ENCODE measurements at places on chromosomes 3 and 15.
A peak's percentile ranks its signal among the peaks of the same experiment; 100 is the strongest.

- DNase-seq, result no peak
Measured at GRCh38 chr3:37475435-37475834, 301.1 kb upstream of the LRRFIP2 start.

DNA sequence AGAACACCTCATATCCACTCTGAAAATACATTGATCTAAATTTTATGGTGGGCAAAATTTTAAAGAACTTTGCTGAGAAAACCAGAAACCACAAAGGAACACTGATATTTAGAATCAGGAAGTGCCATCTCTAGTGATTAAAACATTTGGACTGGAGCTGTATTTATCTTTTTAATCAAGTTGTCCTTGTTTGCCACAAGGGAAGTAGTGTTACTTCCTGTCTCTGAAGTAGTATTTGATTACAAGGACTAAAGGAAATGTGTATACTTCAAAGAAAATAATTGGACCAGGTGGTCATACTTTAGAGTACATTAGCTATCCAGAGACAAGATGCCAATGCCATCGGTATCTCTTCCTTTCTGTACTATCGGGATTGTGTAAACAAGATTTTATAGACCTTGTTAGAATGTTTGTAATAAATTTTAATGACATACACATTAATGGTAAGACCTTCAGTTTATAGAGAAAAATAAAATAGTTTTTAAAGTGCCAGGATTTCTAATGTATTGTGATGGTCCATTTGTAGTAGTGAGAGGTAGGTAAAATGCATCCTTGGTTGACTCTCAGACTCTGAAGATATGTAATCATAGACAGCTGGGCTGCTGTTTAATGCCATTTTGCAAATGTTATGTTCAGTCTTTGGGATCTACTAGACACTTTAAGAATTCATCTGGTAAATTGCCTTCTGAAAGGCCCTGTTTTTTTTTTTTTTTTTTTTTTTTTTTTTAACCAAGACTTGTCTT is 131.9 kb downstream of the B3GALNT1 start:
- no peak for DNase-seq

- no peak for DNase-seq
Measured at GRCh38 chr3:193400304-193400703, 21.8 kb upstream of the ATP13A5 start.

DNA sequence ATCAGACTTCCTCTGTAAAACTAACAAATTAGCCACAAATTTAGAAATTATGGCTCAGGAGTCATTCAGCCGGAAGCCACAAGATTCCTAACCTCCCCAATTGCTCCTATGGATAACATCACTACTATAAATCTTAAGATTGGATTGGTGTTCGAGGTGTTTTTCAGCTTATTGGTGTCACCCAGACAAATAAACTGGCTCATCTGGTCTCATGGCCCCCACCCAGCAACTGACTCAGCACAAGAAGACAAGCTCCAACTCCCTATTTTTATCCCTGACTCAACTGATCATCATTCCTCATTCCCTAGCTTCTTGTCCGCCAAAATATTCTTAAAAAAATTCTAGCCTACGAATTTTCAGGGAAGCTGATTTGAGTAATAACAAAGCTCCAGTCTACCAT is 135.1 kb upstream of the STRIT1 start:
- DNase-seq, result peak; percentile 96

DNA sequence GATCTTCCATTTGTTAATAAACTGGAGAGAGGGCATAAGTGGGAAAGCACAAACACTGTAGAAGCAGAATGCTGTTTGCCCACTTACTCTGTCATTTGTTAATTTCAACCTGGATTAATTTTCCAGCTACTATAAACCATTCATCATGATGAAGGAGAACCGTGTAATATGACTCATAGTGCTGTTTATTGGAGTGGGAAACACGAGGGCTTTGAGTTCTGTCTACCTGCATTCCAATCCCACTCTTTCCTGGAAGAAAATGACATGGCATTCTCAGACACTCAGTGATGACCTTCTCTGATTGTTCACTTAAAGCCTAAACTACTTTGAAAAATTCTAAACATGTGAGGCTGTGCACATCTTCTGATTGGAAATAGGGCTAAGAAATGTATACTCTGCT is 826.7 kb downstream of the AGBL1 start:
- DNase-seq, result no peak

- no peak for DNase-seq
Measured at GRCh38 chr15:81780966-81781365, 264.9 kb downstream of the MEX3B start.

- DNase-seq, result no peak
Measured at GRCh38 chr3:59161048-59161447, 111.2 kb upstream of the CFAP20DC start.

DNA sequence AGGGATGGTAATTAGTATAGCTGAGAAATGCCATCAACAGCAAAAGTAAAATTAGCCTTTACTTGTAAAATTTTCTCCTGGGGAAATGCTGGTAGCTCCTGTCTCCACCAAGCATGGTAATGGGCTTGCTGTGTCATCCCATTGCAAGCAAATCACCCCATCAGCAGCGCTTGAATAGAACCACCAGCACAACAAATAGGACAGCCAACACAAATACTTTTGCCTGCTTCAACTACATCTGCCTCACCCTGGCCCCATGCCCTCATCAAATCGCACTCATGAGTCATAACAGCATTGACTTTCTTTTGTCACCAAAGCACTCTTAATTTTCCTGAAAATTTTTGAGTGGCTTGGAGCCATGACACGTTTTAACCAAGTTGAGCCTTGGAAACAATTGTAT is 52.6 kb downstream of the ERC2 start:
- DNase-seq, result no peak

DNA sequence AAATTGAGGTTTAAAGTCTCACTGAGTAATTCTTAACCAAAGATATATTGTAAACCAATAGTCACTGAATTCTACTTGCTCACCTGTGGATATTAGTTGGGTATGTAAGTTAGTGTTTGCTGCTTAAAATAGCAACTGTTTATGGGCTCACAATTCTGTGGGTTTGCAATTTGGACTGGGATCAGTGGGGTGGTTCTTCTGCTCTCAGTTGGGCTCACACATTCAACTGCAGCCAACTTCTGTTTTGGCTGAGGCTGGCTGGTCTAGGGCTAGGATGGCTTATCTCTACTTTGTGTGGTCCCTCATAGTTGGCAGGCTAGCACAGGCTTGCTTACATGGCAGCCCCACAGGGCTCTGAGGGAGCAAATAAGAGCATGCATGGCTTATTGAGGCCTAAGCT is 226.0 kb upstream of the LRRFIP2 start:
- DNase-seq, result no peak

DNA sequence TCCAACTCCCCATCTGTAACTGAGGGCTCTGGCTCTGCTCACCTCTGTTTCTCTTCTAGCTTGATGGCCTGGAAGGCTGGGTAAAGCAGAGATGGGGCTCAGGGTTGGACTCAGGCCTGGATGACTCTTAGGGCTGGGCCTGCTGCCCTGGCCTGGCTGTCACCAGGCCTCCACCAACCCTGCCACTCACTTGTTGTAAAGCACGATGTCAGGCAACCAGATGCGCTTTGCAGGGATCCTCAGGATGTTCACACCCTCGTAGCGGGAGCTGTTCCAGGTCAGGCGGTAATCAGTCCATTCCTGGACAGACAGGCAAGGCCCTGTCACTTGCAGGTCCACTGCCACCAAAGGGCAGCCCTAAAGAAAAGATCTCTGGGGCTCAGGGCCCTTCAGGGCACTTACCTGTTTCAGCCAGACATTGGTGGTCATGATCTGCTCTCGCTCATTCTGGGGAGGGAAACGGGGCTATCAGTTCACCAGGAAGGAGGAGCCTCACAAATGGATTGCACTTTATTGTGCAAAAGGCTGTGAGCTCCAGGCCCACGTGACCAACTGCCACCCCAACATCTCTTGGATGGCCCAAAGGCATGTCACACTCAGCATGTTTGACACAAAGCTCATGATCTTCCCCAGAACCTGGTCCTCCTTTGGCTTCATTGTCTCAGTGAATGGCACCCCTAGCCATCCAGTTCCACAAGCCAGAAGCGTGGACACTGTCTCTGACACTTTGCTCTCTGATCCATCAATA is 9.9 kb downstream of the CHRNB4 start:
- DNase-seq, result no peak

- DNase-seq, result no peak
Measured at GRCh38 chr3:15579051-15579450, 22.3 kb downstream of the HACL1 start.

GRCh38 chr3:156997351-156997750 is 162.6 kb downstream of the CCNL1 start:
- peak; percentile 27 for DNase-seq

DNA sequence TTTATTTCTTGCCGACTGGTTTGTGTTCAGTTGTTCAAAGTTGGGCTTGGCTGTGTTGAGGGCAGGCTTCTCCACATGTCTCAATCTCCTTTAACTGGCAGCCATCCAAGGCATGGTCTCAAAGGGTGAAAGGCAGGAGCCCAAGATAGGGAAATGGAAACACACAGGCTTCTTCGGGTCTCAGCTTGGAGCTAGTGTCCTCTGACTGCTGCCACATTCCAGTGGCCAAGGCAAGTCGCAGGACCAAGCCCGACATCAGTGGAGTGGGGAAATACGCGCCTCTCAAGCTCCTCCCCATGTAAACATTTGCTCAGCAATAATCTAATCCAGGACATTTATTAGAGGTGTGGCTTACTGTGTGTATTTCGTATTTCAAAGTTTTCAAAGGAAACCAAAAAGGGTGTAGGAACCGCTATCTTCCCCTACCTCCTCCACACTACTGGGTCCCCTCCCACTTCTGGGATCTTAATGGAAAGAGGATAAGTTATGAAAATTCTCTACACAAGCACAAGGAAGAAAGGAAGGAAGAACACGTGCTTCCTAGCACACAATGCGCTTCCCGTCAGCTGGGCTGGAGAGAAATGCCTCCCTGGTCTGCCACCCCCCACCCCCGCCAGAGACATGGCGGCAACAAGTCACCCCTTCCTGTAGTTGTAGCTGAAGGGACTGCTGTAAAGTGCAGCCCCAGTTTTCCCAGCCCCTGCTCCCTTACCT is 181.7 kb downstream of the FAM43A start:
- no peak for DNase-seq

GRCh38 chr3:37015642-37016041 is 22.3 kb downstream of the MLH1 start:
- DNase-seq, result no peak

- DNase-seq, result no peak
Measured at GRCh38 chr15:64582202-64582601, 121.8 kb downstream of the ZNF609 start.

GRCh38 chr3:164222197-164222596 is 856.1 kb downstream of the SI start:
- no peak for DNase-seq

DNA sequence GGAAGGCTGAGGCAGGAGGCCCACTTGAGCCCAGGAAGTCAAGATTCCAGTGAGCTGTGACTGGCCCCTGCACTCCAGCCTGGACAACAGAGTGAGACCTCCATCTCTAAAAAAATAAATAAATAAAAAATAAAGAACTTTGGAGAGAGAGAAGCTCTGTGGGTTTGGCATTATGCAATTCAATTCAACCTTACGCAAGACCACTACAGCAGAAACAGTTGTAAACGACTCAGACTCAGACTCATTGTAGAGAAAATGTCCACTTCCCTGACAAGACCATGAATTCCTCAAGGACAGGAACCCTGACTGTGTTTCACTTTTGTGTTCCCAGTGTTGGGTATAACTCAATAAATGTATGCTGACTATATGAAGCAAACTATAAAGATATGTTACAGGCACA is 90.3 kb upstream of the C3orf80 start:
- peak; percentile 51 for DNase-seq

DNA sequence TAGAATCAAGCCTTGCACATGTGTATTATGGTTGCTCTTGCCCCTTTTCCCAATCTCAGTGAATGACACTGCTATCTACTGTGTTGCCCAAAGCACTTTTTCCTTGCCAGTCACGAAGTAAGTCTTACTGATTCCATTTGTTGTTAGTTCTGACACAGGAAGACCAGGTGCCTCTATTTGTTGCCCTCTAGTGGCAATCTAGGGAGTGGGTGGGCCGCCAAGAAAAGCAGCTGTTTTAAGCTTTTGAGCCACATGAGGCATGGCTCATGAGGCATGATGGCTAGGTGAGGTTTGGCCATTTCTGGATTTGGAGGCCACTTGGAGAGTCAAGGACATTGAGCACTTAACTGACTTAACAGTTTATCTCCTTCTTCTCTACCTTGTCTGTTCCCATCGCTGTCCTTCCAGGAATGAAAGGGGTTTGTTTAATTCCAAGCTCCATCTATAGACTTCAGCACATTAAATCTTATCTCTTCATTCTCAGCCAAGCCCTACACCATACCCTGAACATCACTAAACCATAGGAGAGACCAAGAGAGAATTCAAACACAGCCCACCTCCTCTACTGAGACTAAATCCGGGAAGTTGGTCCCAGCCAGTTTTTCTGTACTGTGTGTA is 103.1 kb downstream of the HCN4 start:
- DNase-seq, result no peak

GRCh38 chr3:184812662-184813042 is 686 bp downstream of the VPS8 start:
- no peak for DNase-seq

- no peak for DNase-seq
Measured at GRCh38 chr15:52214553-52214952, 23.4 kb upstream of the GNB5 start.

GRCh38 chr3:50241163-50241562 is 5.2 kb downstream of the GNAI2 start:
- no peak for DNase-seq

DNA sequence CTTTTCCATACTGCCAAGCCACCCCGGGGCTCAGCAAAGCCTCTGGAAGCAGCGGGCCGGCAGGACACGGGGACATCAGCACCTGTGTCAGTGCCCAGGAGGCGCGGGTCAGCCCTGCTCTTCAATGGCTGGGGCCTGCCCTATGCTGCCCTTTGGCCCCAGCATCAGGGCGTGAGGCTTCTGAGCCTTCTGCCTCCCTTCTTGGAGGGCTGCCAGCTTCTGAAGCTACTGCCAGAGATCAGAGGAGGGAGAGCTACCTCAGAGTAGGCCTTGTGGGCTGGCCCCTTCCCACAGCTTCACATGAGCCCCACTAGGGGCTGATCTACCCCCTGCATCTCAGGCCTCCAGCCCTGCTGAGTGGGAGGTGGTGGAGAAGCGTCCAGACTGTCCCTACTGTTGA is 13.0 kb upstream of the TMEM115 start:
- no peak for DNase-seq

DNA sequence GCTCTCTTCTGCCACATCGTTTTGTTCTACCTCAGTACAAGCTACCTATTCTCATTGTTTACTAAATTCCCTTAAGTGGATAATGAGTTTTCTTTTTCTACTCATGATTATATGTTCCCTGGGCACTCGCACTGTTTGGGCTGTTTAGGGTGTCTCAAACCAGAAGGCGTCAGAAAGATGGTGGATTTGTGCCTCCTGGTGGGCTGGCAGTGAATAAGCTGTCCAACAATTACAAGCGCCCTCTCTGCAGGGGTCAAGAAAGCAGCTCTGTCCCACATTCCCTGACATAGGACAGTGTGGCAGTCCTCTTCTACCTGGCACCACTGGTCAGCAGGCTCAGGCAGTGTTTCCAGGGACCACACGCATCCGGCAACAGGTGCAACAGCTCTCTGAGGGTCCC is 173.4 kb upstream of the PPP2R3A start:
- no peak for DNase-seq

- no peak for DNase-seq
Measured at GRCh38 chr15:89714775-89715174, 24.2 kb downstream of the WDR93 start.

All from GM04503 (cell line).